ENCODE measurements at places on chromosomes 2 and 18. TPM values are rescaled to one million over a fixed set of nuclear protein-coding genes. Genes with fewer than 3 reads are reported as not detected.

RNPEPL1 gene
- 33.2 TPM for polyA plus RNA-seq

- no peak for DNase-seq
These were observed 277.8 kb downstream of the SETBP1 start for GRCh38 chr18:44958455-44958854.

DNA sequence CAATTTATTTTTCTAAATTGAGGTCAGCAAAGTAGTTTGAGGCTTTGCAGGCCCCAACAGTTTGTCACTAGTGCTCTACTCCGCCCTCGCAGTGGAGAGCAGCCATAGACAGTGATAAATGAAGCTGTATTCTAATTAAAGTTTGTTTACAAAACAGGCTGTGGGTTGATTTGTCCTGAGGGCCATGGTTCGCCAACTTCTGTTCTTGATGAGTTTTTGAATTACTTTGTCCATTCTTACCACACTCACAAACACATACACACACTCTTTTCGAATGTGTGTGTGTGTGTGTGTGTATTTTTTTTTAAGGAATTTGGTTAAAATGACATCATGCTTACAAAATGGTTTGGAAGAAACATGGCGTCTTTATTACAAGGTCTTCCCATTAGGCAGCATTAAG lies 68.6 kb downstream of the MTCL1 start:
- no peak for DNase-seq

- DNase-seq = no peak
These were observed 552.8 kb upstream of the NRP2 start for GRCh38 chr2:205129531-205129930.

DNA sequence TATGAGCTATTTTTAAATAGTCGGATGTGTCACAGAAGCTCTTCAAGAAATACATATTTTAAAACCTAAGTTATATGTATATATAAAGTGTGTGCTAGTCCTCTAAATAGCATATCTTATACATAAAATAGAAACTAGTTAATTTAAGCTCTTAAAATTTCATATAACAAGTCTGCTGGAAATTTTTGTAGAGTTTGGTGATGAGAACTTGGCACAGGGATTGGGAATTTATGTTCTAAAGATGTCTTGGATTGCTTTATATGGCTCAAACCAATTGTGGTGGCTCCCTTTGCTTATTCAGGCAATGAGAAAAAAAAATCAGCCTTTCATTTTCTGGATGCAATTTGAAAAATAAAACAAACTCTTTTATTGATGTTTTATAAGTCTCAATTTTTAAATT lies 142.8 kb upstream of the KCNJ3 start:
- no peak for DNase-seq

DNA sequence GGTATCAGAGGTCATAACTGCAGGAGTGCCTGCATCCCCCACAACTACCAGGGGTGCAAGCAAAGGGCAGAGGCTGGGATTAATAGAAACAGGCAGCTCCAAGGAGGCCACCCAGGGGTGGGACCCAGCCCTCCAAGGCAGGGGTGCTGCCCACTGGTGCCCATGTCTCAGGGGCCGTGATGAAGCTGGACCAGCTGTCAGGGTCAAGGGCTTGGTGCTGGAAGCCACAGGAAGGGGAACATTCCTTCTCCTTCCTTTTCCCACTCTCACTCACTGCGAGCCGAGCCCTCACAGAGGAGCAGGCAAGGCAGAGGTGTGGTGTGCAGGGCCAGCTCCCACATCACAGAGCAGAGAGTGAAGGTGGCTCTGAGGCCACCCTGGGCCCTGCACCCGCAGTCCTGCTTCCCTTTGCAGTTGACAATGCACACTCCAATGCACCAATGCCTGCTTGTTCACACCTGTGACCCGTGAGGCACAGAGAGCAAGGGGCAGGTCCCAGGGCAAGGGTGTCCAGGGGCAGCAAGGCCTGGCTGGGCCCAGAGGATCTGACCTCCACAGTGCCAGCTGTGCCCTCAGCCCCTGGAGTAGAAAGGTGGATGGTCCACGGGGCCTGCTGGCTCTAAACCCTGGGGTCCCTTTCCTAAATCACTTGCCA lies 28.7 kb downstream of the MLPH start:
- DNase-seq = no peak

DNA sequence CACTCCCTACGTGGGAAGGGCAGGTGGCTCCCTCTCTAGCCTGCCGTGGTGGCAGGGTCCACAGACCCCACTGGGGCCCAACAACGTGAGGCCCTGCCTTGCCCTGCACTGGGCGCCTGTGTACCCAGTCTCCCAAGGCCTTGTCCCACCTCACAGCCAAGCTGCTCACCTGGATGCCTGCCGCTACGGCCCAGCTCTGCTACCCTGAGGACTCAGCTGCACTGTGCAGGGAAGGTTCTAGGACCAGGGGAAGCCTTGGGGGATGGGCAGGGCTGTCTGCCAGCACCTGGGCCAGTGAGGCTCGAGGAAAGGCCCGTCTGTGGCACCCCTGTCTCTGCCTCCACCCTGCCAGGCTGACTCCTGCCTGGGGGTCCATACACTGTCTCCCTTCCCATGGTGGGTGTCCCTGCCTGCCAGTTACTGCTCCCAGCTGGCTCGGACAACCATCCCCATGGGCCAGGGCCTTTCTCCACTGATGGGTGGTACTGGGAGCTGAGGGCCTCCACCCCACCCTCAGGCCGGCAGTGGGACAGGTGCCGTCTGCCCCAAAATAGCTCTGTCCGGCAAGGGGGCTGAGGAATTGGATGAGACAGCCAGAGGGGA lies 33.2 kb downstream of the HS6ST1 start:
- DNase-seq = no peak

GRCh38 chr2:63058144-63058920 lies 7.7 kb downstream of the OTX1 start:
- no peak for DNase-seq

GRCh38 chr2:180609626-180610340 lies 370.6 kb upstream of the UBE2E3 start:
- no peak for DNase-seq

SULT1C4 gene
- 16.6 TPM for polyA plus RNA-seq

DNA sequence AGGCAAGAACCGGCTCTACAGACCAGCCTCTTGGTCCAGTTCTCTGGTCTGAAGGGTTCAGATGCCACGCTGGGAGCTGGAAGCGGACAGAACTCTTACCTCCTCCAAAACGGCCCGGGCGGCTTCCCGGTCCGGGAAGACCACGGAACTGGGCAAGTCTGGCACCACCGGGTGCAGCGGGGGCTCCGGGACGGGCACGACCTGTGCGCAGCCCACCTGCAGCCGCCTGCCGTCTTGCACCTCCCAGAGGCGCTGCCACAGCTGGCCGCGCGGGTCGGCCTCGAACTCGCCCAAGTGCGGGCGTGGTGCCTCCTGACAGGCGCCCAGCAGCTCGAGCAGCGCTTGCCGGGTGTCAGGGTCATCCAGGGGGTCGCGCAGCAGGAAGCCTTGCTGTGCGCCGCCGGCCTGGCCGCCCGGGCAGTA lies 773 bp downstream of the CMPK2 start:
- no peak for DNase-seq

DNA sequence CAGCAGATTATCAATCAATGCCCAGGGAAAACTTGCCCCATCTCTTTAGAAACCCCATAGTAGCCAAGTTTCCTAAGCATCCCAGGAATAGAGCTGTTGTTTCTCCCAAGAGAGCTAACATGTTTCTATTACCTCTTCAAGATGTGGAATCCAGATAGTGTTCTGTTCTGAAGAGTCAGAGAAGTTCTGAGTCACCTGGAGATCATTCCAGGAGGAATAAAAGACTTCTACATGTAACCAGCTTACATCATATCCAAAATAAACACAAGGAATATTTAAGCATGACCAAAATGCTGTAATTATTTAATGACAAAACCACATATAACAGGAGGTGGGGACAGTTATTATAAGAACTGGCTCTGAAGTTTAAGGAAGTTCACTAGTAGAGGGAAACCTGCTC lies 51.0 kb upstream of the GORASP2 start:
- DNase-seq = no peak

DNA sequence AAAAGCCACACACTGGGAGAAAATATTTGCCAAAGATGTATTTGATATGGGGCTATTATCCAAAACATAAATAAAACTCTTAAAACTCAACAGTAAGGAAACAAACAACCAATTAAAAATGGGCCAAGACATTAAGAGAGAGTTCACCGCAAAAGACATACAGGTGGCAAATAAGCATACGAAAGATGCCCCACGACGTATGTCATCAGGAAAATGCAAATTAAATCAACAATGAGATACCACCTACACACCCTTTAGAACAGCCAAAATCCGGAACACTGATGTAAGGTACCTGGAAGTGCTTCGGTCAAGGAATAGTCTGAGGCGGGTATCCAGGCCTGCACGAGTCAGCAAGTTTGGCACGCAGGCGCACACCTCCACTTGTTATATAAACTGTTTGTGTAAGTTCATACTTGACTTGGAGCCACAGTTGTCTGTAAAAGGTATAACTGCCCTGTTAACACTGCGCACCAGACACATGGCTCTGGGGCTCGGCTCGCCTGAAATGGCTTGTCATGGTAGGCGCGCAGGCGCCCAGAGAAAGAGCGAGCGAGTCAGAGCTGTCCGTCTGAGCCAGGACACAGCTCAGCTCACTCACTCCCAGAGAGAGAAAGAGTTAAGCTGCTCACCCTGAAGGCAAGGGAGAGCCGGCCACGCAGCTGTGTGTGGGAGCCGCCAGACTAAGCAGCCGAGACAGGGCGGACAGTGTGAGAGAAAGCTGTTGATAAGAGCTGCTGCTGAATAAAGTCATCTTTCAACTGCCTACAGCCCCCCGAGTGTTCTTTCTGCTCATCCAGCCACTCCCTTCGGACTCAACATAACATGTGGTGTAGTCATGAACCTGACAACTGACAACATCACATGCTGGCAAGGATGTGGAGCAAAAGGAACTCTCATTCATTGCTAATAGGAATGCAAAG lies 87.3 kb downstream of the HNRNPLL start:
- no peak for DNase-seq

DNA sequence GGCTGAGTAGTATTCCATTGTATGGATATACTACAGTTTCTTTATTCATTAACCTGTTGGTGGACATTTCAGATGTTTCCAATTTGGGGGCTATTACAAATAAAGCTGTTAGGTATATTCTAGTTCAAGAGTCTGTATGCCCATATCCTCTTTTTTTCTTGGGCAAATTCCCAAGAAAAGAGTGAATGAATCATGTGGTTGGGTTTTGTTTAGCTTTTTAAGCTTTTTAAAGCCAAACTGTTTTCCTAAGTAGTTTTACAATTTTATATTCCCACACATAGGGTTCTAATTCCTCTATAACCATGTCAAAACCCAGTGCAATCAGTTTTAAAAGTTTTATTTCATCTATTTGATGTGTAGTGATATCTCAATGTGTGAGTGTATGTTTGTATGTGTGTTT lies 44.9 kb upstream of the BAZ2B start:
- DNase-seq = no peak

- no peak for DNase-seq
These were observed 53.2 kb downstream of the ITGA6 start for GRCh38 chr2:172480301-172481218.

GRCh38 chr2:126995621-126996377 lies 97.1 kb downstream of the TEX51 start:
- DNase-seq = no peak

SP110 gene
- 11.9 TPM for polyA plus RNA-seq

- DNase-seq = peak; percentile 51
These were observed 43.7 kb downstream of the HDLBP start for GRCh38 chr2:241271706-241272302.

BUB1 gene
- 7.1 TPM for polyA plus RNA-seq

DNA sequence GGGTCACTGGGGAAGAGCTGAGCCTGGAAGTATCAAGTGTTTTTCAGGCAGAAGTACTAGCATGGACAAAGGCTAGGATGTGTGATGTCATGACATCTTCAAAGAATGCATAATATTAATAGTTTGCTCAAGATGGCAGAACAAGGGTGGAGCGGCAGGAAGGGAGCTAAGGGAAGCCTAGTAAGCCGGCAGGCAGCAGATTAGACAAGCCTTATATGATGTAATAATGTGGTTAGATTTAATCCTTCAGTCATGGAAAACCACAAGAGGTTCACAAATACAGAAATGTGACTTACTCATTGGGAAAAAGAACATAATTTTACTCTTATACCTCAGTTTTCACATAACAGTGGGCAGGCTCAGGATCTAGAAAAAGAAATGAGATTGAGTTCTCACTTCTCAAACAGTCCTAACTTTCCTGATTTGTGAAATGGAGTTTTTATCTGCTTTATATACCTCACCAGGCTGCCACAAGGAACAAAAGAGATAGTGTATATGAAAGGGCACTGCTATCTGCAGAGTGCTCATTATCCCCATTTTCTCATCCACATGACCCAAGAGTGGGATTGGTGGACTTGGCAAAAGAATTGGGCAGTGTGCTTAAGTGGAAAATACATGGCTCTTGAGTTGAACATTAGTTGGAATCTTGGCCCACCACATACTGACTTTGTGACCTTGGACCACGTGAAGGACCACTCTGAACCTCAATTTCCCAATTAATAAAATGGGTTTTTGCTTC lies 89.1 kb upstream of the LHCGR start:
- no peak for DNase-seq

HAAO gene
- 19.7 TPM for polyA plus RNA-seq

ALPG gene
- polyA plus RNA-seq = not detected

MARS2 gene
- polyA plus RNA-seq = 3.7 TPM

GRCh38 chr18:63148449-63149301 lies 170.9 kb downstream of the BCL2 start:
- no peak for DNase-seq

KLF11 gene
- 25.8 TPM for polyA plus RNA-seq

- DNase-seq = no peak
These were observed 350.7 kb upstream of the MYT1L start for GRCh38 chr2:2681711-2682251.

GRCh38 chr2:165434865-165435496 lies 34.5 kb upstream of the CSRNP3 start:
- DNase-seq = no peak

DNA sequence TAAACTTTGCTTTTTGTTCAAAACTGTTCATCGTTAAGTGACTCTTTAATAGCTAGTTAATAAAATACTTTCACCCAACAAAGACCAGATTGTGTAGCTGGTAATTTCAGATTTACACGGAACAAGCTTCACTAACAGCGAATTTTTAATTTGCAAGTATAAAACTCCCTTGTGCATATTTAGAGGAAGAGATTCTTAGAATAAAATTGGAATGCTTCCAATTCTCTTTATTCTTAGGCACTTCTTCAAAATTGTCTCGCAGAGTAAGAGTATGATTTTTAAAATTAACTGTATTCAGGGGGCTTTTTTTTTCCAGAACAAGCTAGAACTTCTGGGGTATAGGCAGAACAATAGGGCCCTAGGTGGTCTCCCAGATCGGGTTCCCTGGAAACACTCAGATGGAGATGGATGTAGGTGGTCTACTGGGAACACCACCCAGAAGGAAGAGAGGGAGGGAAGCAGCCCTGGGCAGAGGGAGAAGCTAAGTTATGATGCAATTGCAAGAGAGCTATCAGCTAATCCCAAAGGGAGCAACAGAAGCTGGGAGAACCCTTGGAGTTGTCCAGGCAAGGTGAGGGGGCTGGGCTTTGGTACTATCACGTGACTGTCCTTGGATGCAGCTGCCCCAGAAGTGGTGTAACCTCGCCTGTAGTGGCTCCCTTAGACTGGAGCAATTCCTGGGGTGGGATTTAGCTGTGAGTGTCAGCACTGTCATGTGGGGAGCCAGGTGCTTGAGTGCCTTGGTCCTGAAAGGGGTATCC lies 151.7 kb upstream of the ASB18 start:
- no peak for DNase-seq

Measured in forelimb muscle (tissue), 1 donor.